Hindlimb muscle (tissue), 1 donor: ENCODE measurements at places on chromosomes 16 and 17.
A peak's percentile ranks its signal among the peaks of the same experiment; 100 is the strongest.

GRCh38 chr16:2663553-2664546 lies 18.5 kb upstream of the KCTD5 start:
- DNase-seq = no peak

GRCh38 chr17:69539781-69540319 lies 125.4 kb downstream of the MAP2K6 start:
- DNase-seq = no peak

DNA sequence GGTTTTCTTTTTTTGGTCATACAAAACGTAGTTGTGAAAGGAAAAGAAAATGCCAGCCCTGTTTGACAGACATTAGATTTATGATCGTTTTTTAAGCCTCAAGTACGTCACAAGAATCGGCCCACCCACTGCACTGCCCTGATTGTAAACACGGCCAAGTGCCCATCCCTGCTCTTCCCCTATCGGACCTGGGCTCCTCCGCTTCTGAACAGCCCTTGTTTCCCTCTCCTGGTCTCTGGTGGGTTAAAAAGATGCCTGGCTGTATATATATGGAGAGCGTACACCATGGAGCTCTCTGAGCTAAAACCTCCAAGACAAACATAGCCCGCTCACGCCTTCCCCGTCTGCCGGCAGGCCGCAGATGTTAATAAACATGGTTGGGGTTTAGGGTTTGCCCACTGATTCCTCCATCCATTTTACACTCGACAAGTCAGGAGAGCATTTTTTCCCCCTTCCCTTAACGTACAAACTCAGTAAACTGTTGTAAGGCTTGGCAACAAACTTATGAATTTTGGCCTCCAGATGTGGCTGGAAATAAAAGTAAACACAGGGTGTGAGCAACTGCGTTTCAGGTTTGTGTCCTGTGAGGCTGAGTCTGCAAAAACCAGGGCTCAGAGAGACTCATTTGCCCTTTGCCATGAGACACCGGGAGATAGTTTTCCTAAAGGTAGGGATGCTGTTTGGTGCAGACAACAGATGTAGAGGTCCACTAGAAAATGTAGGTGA lies 325.9 kb downstream of the SOX9 start:
- DNase-seq = no peak

GRCh38 chr16:89779909-89780305 lies 36.5 kb downstream of the FANCA start:
- no peak for DNase-seq

- no peak for DNase-seq
These were observed 36.9 kb downstream of the GPATCH8 start for GRCh38 chr17:44466339-44466738.

DNA sequence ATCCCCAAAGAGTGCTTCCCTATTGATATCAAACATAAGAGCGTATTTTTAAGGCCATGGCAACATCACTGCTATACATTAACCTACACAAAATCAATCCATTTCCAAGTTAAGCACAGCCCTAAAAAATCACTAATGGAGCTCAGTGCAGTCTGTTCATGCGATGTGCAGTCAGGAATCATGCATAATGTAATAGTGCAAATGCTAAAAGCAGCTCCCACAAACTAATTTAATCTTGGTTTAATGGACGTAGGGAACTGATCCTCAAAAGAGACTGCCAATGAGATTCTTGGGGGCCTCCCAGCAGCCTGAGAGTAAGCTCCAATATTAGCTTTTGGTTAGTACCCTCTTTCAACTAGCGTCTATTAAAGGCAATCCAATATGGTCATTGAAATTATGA lies 245.9 kb downstream of the TOX3 start:
- DNase-seq = no peak

- DNase-seq = no peak
These were observed 102.0 kb downstream of the GP2 start for GRCh38 chr16:20225228-20225733.

GRCh38 chr17:27602721-27603420 lies 28.1 kb upstream of the LGALS9 start:
- peak; percentile 78 for DNase-seq

DNA sequence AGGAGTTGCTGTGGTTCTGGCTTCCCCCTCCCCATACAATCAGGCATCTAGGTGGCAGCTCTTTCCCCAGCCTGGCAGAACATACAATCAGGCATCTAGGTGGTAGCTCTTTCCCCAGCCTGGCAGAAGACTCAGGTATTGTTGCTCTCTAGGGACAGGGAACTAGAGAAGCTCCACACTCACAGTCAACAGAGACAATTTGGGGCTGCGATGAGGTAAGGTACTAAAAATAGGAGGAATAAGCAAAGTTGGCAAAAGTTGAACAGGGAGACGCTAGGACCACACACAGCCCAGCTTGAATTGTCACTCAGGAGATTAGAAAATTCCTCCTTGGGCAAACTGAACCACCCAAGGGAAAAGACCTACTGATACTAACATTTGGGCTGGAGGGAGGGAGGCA lies 315.5 kb upstream of the CDH5 start:
- no peak for DNase-seq

DNA sequence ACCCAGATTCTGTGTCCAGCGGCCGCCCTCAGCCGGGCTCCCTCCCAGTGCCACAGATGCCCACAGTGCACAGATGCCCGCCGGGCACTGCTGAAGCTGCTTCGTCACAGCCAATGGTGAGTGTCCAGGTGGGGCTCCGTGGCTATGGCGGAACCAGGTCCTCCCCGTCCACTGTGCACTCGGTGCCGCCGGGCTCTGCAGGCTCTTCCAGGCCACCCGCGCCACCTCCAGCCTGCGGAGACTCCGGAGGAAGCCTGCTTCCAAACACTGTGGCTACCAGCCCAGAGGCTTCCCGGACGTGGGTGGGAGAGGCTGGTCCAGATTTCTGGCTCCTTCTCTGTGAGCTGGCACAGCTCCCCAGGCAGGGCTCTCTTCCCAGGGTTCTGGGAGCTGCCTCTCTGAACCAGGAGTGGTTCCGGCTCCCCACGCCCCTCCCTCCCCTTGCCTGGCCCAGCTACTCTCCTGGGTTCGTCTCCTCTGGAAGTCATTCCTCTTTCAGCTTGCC lies 2.8 kb upstream of the PYCR1 start:
- DNase-seq = no peak

- no peak for DNase-seq
These were observed 17.2 kb upstream of the NUDT16L1 start for GRCh38 chr16:4675864-4676786.

GRCh38 chr17:63173903-63174302 lies 207.9 kb downstream of the TANC2 start:
- DNase-seq = no peak

GRCh38 chr16:11349599-11350276 lies 4.5 kb downstream of the RMI2 start:
- peak; percentile 60 for DNase-seq

DNA sequence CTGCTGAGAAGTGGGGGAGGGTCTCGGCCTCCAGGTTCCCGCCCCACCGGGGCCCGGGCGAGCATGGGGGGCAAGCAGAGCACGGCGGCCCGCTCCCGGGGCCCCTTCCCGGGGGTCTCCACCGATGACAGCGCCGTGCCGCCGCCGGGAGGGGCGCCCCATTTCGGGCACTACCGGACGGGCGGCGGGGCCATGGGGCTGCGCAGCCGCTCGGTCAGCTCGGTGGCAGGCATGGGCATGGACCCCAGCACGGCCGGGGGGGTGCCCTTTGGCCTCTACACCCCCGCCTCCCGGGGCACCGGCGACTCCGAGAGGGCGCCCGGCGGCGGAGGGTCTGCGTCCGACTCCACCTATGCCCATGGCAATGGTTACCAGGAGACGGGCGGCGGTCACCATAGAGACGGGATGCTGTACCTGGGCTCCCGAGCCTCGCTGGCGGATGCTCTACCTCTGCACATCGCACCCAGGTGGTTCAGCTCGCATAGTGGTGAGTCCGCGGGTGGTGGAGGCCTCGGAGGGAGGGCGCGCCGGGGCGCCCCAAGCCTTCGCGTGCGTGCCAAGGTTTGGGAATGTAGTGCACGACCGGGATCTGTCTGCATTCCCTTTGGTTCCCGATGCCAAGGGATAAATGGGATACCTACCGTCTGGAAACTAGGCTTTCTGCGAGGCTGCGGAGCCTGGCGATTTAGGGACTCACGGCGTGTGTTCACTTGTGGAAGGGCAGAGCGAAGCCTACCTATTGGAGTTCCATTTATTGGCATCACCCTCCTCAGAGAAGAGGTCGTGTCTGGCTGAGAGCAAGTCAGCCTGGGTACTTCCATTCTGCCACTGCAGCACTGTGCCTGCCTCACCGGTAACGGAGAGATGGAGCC lies 1.0 kb downstream of the ZNRF1 start:
- DNase-seq = peak; percentile 40

GRCh38 chr16:81651758-81652718 lies 127.1 kb upstream of the PLCG2 start:
- no peak for DNase-seq

GRCh38 chr17:73293480-73293911 lies 18.3 kb downstream of the CDC42EP4 start:
- no peak for DNase-seq

DNA sequence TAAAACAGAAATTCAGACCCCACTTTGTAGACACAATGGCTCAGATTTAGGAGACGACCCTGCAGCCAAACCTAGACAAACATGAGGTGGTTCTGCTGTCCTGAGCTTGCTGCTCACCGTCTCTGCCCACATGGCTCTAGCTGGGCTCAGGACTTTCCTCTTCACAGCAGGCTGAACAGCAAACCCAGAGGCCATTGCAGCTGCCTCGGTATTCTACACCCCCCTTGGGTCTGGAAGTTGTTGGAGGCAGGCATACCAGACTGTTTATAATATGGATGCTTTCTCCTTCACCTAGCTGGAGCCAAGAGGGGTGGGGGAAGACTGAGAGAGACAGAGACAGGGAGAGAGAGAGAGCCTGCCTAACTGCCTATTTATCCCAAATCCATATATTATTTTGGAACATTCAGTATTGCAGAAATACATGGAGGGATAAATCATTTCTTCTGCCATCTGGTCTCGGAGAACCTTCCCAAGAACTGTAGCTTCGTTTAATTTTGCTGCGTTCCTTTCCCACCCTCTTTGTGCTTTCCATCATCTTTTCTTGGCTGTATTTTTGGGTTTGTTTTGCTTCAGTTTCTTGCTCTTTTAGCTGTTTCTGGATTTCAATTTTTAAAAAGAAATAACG lies 628.2 kb upstream of the RBFOX1 start:
- no peak for DNase-seq

DNA sequence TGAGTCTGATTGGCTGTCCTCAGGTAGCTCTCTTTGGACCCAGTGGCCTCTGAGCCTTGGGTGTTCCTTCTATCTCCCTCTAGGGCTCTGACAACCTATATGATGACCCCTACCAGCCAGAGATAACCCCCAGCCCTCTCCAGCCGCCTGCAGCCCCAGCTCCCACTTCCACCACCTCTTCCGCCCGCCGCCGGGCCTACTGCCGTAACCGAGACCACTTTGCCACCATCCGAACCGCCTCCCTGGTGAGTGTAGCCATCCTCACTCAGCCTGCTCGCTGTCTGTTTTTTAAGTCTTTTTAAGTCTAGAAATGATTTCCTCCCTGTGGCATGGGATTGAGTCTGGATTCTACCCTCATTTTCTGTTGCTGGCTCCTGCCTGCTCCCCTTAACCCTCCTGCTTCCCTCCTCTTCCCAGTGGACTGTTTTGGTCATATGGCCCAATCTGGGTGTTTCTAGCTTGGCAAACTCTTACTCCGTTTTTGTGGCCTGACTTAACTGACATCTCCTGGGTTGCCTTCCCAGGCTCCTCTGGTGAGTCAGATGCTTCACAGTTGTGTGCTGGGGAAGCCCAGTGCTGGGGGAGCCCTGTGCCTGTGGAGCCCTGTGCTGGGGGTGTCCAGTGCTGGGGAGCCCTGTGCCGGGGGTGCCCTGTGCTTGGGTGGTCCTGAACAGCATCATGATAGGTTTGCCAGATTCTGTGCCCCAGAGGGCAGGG lies 9.9 kb downstream of the TAOK2 start:
- no peak for DNase-seq

DNA sequence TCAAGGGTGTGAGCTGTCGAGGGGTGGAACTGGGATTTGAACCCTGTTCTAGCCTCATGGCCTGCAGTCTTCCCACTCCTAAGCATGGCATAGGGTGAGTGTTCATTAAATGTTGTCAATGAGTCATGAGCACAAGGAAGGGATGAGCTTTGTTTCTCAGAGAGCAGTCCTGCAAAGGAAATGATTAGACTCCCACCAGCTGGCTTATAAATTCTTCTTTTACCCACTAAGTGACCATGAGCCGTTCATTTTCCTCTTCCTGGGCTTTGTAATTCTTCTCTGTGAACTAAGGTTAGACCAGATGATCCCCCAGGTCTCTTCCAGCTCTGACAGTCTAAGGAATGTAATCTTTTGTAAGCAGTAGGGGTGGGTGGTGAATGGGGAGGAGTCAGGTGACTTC lies 47.9 kb upstream of the HNF1B start:
- DNase-seq = no peak

- no peak for DNase-seq
These were observed 76.8 kb downstream of the MPRIP start for GRCh38 chr17:17119106-17119505.

DNA sequence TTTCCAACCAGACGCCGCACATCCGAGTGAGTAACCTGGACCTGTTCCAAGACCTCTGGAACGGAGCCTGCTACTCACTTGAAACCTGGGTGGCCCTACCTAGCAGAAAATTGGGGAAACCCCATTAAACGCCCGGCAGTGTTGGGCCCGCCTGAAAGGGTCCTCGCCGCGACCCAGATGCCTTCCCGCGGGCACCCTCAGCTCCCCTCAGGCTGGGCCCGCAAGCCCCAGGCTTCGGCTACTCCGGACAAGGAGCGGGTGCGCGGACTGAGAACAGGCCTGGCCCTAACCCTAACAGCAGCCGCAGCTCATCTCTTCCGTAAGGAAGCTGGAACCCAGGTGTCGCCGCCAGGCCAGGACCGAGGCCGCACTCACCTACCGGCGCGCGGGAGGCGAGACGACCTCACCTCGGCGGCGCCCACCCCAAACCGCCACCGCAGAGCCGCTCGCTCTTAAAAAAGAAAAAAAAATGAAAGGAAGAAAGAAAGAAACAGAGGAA lies 344 bp downstream of the PSME3IP1 start:
- DNase-seq = peak; percentile 40

DNA sequence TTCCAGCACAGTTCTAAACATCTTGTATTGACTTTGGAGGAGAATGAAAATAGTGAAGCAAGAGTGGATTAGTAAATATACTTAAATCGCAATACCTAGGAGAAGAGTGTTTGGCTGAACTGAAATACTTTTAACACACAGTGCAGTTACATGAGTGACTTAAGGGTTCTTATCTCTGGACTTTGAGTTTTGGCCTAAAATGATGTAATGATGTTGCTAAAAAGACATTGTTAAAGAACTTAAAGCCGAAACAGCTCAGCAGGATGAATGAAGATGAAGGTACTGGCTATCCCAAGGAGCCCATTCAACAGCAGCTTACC lies 28.1 kb downstream of the PMP22 start:
- no peak for DNase-seq

GRCh38 chr16:67030221-67030962 lies 1.4 kb downstream of the CBFB start:
- no peak for DNase-seq

DNA sequence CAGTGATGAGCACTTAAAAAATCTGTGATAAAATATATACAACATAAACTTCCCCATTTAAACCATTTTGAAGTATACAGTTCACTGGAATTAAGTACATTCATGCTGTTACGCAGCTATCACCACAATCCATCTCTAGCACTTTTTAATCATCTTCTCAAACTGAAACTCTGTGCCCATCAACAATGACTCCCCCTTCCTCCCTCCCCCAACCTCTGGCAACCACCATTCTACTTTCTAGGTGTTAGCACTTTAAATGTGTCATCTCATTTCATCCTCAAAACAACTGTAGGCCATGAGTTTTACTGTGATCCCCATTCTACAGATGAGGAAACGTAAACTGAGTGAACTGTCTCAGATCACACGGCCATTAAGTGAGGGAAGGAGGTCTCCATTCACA lies 13.8 kb upstream of the TMEM98 start:
- no peak for DNase-seq
